ENCODE measurements at places on chromosomes 5 and 9.

GRCh38 chr9:70995511-70995910 is 125.9 kb downstream of the TRPM3 start:
- DNase-seq = no peak

DNA sequence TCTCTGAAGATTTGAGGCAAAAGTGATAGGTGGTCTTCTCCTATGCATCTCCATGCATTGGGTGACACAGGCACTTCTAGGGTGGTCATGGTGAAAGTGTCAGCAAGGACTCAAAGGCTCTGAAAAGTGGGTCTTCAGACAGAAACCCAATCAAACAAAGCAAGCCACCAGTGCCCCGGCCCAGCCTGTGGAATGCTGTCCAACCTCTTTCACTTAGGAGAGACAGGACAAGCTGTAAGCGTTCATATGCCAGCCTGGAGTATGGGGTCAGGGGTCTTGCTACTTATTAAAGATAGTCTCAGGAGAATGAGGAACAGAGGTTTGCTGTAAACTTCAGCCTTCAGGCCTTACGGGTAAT is 324.5 kb downstream of the GADD45G start:
- no peak for DNase-seq

DNA sequence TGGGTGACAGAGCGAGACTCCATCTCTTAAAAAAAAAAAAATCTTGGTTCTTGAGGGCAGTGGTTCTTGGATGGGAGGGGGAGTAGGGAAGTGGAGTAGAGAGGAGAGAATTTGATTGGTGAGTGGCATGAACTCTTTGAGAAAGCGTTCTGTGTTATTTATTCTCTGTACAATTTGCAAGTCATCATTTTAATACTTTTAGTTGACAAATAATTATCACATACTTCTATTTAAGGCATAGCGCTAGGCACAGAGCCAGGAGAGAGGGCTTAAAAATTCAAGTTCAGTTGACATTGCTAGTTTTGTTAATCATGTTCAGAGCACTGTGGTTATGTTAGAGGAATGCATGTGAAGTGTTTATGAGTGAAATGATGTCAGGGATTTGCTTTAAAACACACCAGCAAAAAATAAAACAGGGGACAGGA is 24.6 kb downstream of the HSDL2 start:
- no peak for DNase-seq

- no peak for DNase-seq
Measured at GRCh38 chr5:15326932-15327331, 173.0 kb upstream of the FBXL7 start.

DNA sequence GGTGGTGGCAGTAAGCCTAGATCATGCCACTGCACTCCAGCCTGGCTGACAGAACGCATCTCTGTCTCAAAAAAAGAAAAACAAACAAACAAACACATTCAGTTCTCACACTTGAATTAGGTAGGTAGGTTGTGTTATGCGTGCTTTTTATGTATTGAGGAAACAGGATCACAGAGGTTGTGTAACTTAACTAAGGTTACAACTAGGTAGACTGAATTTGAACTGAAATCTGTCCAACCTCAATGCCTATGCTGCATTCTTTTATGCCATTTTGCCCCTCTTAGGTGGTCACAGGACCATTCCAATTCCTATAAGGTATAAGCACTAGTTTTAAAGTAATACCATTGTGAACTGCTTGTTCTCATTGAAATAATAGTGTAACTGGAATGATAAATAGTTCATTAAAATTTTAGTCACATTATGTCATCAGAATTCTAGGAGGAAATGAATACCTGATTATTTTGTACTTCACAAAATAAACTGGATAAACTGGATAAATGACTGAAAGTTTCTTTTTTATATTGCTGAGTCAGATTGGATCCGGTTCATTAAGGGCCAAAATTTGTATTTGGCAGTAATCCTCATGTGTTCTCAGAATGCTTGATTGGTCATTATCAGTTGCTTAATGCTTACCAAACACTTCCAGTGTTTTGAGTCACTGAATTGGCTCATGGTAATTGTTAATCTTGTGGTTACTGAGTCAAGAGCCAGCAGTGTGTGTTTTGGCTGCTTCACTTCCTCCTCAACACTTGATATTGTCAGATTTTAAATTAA is 7.1 kb downstream of the UBAP1 start:
- peak; percentile 26 for DNase-seq

DNA sequence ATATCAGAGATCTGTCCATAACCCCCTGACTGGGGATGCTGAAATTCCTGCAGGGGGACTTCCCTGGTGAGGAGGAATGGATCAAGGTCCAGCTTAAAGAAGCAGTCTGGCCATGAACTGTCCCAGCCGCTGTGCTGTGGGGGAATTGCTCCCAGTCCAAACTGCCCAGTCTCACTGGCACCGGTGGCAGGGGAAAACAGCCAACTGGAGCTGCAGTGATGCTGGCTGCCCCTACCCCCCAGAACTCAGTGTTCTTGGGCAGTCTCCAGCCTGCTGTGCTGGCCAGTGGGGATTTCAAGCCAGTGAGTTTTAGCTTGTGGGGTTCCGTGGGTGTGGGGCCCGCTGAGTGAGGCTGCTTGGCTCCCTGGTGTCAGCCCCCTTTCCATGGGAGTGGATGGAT is 306.5 kb upstream of the RPS23 start:
- DNase-seq = no peak

GRCh38 chr9:38048316-38048969 is 20.6 kb downstream of the SHB start:
- no peak for DNase-seq

GRCh38 chr9:73889023-73889422 is 608.1 kb upstream of the RORB start:
- no peak for DNase-seq

- DNase-seq = no peak
Measured at GRCh38 chr5:125112196-125112595, 365.8 kb upstream of the ZNF608 start.

- DNase-seq = no peak
Measured at GRCh38 chr5:110377361-110377760, 349.1 kb downstream of the TMEM232 start.

GRCh38 chr5:76457674-76458485 is 54.8 kb downstream of the IQGAP2 start:
- DNase-seq = no peak

GRCh38 chr9:133935328-133936005 is 56.7 kb downstream of the VAV2 start:
- DNase-seq = no peak

DNA sequence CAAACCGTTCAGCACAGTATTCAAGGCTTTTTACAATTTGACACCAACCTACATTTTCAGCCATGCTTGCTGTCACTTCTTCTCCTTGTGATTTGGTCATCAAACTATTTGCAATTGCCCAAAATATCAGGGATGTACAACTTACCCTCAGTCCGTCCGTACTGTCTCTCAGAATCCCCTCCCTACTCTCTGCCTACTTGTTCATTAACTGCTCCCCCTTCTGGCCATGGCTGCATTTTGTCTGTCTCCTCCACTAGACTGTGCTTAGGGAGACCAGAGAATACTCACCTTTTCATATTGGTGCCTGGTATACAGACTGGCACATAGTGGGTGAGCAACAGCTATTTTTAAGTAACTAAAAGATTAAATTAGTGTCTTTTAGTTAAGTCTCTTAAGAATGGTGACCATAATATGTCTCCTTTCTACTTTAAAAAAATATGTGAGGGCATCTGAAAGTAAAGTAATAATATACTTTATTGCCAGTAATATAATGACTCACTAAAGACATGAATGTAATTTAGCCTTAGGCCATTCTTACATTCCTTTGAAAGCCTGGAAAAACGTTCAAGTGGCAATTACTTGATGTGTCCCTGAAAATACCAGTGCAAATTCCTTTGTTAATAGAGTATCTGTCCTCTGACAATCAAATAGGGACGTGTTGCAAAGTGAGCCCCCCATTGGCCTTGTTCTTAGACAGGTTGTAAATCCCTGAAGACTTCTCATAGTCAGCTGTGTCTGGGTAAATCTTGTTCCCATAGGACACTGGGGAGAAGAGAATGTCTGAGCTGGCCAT is 27.8 kb downstream of the PRLR start:
- DNase-seq = peak; percentile 36

DNA sequence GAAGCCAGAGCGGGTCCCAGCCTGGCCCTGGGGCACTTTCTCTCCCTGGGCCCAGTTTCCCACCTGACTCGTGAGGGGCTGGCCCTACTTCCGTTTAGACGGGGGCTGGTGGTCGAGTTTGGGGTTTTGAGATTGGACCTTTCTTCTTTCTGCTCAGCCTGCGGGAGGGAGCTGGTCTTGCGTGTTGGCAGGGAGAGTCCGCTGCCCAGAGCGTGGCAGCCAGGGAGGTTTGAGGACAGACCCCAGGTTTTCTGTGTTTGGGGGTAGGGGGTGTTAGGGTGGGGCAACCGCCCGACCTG is 6.0 kb upstream of the PITX1 start:
- DNase-seq = no peak

- no peak for DNase-seq
Measured at GRCh38 chr9:97570899-97571298, 62.3 kb downstream of the TSTD2 start.

- DNase-seq = no peak
Measured at GRCh38 chr5:126536874-126537273, 58.1 kb downstream of the ALDH7A1 start.

DNA sequence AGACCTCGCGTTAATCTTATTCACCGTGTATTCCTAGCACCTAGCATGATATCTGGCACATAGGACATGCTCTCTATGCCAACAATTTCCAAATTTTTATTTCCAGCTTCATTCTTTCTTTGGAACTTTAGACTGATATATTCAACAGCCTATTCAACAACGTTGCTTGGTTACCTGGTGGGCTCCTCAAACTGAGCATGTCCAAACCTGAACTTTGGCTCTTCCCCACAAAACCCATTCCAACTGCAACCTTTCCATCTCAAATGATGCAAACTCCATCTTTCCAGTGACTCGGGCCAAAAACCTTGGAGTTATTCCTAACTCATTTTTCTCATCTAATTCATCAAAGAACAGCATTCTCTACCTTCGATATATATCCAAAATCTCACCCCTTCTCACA is 525.2 kb downstream of the AGTPBP1 start:
- no peak for DNase-seq

- no peak for DNase-seq
Measured at GRCh38 chr5:20556115-20556763, 568.2 kb upstream of the CDH18 start.

DNA sequence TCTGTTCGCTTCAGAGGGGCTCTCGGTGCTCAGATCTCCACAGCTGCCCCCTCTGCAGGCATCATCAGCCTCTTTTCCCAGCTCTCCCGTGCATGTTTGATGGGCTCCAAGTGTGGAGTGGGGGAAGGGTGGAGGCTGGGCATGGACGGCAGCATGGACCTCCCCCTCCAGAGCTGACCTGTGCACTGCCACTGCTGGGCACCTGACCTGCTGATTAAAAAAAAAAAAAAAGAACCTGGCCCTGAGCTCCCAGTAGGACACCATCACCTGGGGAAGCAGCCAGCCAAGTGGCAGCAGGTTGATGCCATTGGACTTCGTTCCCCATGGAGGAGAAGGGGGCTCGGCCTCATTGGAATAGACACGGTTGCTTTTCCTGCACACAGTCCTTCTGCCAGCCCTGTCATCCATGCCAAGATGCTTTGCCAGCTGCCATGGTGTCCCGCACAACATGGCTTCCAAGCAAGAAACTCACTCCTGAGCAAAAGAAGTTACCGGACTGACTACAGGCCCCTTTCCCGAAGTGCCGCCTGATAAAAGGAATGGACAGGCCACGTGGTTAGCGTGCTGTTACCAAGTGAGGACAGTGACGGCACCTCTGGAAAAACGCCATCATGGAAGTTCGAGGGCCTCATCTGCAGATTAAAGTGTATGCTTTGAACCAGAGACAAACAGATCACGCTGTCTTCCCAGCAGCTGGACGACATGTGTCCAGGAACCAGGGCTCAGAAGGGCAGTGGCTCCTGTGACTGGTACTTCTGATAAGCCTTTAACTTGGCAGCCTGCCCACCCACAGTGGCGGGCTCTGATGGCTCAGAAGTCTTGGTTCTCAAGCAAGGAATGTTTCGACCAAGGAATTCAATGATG is 14.7 kb upstream of the BRD3OS start:
- DNase-seq = no peak

DNA sequence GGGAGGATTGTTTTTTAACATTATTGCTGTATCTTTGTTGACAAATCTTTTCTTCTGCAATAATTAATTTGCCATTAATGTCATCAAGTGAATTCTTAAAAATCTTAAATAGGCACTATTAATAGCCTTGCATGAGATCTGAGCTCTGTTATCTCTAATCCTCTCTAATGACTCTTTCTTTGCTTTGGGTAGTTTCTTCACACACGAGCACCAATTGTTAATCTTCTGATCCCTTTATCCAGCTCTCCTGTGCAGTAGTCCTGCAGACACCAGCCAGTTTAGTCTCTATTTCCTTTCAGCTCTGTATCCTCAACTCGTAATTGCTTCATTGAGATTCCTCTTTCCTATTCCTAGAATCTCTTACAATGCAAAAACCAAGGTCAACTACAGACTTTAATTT is 8.1 kb downstream of the SPINK14 start:
- DNase-seq = no peak

GRCh38 chr9:91803151-91803940 is 146.7 kb downstream of the ROR2 start:
- no peak for DNase-seq

DNA sequence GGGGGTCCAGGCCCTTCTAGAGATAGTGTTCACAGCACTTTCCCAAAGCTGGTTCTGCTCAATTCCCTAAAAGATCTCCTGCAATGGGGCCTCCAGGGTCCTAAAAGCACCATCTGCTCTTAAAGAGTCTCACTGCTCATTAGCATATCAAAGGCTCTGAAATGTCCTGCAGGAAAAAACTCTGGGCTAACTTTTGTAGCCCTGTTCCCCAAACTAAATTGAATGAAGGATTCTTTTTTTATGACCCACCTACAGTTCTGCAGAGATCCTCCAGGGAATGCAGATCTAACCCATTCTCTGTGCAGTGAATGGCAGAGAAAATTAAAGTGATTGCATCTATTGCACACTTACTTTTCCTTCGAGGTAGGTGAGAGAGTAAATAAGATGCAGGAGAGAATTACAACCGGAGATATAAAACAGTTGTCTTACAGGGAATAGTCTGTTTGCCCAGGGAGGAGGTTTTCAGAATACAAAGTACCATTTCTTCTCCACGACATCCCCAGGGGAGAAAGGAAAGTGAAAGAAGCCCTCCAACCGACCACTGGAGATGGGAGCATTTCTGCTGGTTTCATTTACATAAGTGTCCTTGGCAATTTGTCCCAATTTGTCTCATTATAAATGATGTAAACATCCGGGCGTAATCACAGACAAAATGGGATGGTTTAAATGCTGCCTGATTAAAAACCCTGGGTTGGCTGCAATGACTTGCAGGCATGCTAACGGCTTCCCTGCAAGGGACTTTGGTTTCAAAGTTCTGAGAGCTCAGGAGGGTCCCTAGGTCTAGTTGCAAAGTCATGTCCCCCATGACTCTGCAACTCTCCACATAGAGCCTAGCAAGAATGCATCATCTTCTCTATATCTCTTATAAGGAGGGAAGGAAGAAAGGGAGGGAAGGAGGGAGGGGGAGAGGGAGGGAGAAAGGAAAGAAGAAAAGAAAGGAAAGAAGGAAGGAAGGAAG is 114.0 kb downstream of the KCNIP1 start:
- DNase-seq = no peak

- DNase-seq = peak; percentile 42
Measured at GRCh38 chr9:131674425-131675421, 65.2 kb downstream of the RAPGEF1 start.
